ENCODE measurements at places on chromosomes 2 and 18. TPM values are rescaled to one million over a fixed set of nuclear protein-coding genes. Genes with fewer than 3 reads are reported as not detected.

TXNDC2 gene
- total RNA-seq = not detected

ST8SIA5 gene
- not detected for total RNA-seq

ARHGEF4 gene
- total RNA-seq = 52.0 TPM

CFAP210 gene
- total RNA-seq = not detected

RAPGEF4 gene
- total RNA-seq = not detected

SERPINB12 gene
- total RNA-seq = not detected

MAP3K19 gene
- total RNA-seq = not detected

GBX2 gene
- total RNA-seq = not detected

HOXD1 gene
- total RNA-seq = not detected

HMSD gene
- not detected for total RNA-seq

- DNase-seq = no peak
- no peak overlapping the region for H3K4me3 ChIP-seq
- H3K27ac ChIP-seq = no peak overlapping the region
- no peaks in the 10 kb centered on the region for H3K4me1 ChIP-seq
- H3K27me3 ChIP-seq = no peaks in the 10 kb centered on the region
These were observed 5.2 kb upstream of the TMEM177 start for GRCh38 chr2:119673796-119674195.

- peaks cover 6% of the 10 kb centered on the region for H3K4me1 ChIP-seq
- H3K36me3 ChIP-seq = no peaks in the 10 kb centered on the region
- no peak overlapping the region for H3K4me3 ChIP-seq
- DNase-seq = no peak
These were observed 68.9 kb upstream of the CNGA3 start for GRCh38 chr2:98277162-98277859.

DNA sequence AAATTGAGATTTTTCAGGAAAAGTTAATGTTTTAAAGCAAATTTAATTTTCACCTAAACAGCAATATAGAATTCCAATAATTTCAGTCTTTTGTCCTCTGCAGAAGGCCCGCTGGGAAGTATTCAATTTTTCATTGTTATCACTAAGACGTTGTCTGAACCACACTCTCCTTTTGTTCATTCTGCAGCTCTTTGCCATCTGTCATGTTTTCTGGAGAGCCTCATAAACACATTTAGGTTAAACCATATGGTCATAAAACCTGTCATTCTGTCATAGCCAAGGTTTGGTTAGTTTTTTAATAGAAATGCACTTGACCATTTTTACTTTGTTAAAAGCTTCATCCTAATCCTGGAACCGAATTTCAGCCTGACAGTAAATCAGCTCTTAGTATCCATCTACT lies 54.0 kb upstream of the PGAP1 start:
- H3K27me3 ChIP-seq = no peaks in the 10 kb centered on the region
- H3K4me1 ChIP-seq = peaks cover 6% of the 10 kb centered on the region
- H3K4me3 ChIP-seq = no peak overlapping the region

DNA sequence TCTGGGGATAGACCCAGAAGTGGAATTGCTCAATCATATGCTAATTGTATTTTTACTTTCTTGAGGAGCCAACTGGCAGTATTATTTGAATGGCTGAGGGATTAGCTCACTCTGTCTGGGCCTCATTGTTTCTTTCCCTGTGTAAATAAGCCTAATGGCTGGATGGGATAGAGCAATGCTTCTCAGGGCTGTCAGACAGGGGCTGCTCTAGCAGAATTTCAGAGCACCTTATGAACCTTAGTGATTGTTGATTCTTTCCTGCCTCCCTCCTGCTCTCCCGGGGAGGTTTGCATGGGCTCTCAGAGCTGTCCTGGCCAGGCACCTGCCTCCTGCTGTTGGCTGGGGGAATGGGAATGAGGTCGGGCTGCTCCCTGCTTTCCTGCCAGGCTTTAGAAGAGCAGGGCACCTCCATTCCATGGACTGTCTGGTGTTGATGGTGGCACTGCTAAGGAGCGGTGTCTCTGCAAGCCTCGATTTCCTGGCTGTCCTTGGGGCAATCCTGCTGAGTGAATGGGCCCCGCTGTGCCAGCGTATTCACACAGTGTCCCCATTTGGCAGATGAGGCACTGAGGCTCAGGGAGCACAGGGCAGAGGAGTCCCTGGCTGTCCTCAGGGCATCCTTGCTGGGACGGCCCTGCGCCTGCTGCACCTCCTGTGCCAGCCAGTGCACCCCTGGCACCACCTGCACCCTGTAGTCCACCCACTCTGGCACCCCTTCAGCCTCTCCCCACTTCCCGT lies 468.2 kb upstream of the HS6ST1 start:
- H3K4me3 ChIP-seq = no peak overlapping the region
- no peaks in the 10 kb centered on the region for H3K27me3 ChIP-seq
- no peak for DNase-seq
- H3K36me3 ChIP-seq = no peaks in the 10 kb centered on the region
- no peak overlapping the region for H3K27ac ChIP-seq
- H3K4me1 ChIP-seq = no peaks in the 10 kb centered on the region

DNA sequence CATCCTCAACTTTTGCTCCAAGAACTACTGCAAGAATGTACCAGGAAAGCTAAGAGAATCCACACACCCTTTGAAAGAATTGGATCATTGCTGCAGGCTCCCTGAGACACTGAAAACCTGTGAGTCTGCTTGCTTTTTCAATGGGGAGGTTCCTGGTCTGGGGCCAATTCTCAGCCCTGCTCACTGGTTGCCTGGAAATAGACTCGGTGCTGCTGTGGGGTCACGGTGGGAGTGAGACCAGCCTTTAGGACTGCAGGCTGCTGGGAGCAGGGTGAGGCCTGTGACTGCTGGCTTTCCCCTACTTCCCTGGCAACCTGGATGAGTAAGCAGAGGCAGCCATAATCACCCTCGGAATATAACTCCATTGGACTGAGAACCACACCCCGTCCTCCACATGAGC lies 569.3 kb downstream of the DPP10 start:
- no peak overlapping the region for H3K4me3 ChIP-seq
- H3K36me3 ChIP-seq = no peaks in the 10 kb centered on the region
- DNase-seq = no peak

DNA sequence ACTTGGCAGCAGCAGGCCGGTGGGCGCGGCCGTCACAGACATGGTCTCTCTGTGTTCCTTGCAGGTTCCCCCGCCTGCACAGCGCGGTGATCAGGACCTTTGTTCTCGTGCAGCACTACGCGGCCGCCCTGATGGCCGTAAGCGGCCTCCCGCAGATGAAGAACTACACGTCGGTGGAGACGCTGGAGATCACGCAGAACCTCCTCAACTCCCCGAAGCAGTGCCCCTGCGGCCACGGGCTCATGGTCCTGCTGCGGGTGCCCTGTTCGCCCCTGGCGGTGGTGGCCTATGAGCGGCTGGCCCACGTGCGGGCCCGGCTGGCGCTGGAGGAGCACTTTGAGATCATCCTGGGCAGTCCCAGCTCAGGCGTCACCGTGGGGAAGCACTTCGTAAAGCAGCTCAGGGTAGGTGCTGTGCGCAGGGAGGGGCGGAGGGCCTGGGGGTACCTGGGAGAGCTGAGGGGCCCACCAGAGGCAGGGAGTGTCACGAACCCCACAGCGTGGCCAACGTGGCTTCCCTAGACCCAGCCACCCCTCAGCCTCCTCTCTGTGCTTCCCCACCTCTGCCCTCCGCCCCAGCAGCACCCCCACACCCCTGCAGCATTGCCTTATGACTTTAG lies 59.3 kb downstream of the NTSR2 start:
- no peak for DNase-seq
- H3K4me1 ChIP-seq = peaks cover 6% of the 10 kb centered on the region
- peaks cover 7% of the 10 kb centered on the region for H3K36me3 ChIP-seq
- H3K4me3 ChIP-seq = no peak overlapping the region

- H3K27ac ChIP-seq = no peak overlapping the region
- no peak for DNase-seq
- H3K4me3 ChIP-seq = no peak overlapping the region
- no peaks in the 10 kb centered on the region for H3K36me3 ChIP-seq
These were observed 216.1 kb downstream of the ETAA1 start for GRCh38 chr2:67613227-67613626.

DNA sequence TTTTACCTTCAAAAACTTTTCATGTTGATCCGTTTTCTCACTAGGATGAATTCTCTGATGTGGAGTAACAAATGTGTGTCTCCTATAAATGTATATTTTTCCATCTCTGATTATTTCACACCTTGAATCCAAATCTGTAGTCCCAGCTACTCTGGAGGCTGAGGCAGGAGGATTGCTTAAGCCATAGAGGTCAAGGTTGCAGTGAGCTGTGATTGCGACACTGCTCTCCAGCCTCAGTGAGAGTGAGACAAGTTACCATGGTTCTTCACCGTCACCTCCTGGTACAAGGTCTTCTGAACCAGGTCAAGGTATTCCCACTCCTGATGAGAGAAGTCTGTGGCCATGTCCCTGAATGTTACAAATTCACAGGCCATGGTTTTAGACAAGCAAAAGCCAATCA lies 15.1 kb downstream of the GMCL1 start:
- DNase-seq = no peak
- no peak overlapping the region for H3K27ac ChIP-seq
- no peak overlapping the region for H3K4me3 ChIP-seq
- H3K4me1 ChIP-seq = no peaks in the 10 kb centered on the region
- no peaks in the 10 kb centered on the region for H3K27me3 ChIP-seq

DNA sequence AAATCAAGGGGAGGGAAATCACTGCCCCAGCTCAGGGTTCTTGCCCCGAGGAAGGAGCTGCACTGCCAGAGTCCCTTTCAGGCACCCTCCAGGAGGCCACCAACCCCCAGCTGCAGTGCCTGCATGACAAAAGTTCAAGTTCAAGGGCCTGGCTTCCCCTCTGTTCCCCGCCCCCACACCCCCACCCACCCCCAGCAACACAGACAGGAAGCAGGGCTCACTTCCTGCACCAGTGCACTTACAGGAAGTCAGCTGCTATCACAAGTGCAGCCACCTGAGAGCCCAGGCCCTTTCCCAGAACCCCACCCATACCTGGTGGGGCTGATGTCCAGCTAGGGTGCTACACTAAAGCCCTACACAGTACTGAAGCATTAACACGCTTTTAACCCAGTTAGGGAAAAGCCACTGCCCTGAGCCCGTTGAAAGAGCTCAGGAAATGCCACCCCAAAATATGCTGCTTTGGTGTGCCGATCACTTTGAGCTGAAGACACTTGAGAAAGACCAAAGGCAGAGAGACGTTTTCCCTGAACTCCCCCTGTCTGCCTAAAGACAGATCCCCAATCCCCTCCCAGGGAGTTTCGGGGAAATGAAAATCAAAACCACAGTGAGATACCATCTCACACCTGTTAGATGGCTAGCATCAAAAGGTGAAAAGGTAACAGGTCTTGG lies 109.9 kb upstream of the CAB39 start:
- H3K4me3 ChIP-seq = no peak overlapping the region
- H3K36me3 ChIP-seq = no peaks in the 10 kb centered on the region
- H3K27ac ChIP-seq = no peak overlapping the region
- no peaks in the 10 kb centered on the region for H3K4me1 ChIP-seq

DNA sequence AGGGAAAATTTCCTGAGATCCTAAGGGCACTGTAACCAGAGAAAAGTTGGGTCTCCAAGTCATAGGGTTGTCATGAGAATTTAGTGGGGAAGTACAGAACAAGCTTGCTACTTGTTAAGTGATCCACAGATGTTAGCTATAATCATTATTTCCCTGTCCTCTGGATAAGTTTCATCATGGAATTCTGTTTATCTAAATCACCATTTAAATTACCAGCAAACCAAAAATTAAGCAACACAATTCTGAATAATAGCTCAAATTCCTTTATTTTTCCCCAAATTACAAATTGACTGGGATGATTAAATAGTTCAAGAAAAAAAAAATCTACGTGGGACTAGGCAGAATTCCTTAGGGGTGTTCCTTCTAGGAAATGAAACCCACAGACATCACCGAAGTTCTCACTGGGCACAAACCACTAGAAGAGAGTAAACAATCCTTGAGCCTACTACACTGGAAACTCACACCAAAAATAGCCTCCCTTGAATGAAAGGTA lies 159.5 kb downstream of the COL6A3 start:
- no peak overlapping the region for H3K4me3 ChIP-seq
- no peak for DNase-seq
- H3K4me1 ChIP-seq = peaks cover 21% of the 10 kb centered on the region
- no peaks in the 10 kb centered on the region for H3K36me3 ChIP-seq
- no peaks in the 10 kb centered on the region for H3K27me3 ChIP-seq

DNA sequence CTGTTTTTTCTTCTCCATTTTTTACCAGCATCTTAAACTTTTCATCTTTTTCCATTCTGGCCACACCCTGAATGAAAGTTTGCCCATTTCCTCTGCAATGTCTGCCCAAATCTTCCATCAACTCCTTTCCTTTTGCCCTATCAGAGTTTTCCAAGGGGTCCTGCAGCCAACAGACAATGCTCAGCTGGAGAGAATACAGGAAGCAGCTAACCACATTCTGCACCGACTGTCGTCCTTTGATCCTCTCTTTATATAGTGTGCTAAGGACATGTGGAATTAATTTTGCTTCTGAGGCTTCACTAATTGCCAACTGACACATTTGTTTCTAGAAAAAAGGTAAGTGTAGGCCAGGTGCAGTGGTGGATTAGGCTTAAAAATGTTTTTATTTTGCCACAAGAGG lies 50.5 kb upstream of the DLX2 start:
- H3K4me1 ChIP-seq = no peaks in the 10 kb centered on the region
- no peak overlapping the region for H3K4me3 ChIP-seq
- H3K36me3 ChIP-seq = no peaks in the 10 kb centered on the region

DNA sequence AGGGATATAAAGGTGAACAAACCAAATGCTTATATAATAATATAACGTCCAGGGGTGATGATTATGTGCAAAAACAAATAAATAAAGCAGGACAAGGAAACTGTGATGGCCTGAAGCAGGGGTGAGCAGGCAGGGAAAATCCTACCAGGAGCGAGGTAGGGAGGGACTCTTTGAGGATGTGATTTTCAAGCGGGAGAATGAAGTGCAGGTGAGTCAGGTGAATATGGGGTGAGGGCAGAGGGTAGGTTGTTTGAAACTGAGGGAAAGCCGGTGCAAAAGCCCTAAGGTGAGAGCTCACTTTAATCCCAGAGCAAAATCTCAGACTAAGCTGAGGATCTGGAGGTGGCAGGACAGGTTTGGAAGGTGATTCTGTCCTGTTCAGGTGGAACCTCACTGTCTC lies 40.7 kb downstream of the CYP26B1 start:
- H3K36me3 ChIP-seq = no peaks in the 10 kb centered on the region
- no peak overlapping the region for H3K4me3 ChIP-seq
- no peak overlapping the region for H3K27ac ChIP-seq
- no peaks in the 10 kb centered on the region for H3K27me3 ChIP-seq
- no peak for DNase-seq
- H3K4me1 ChIP-seq = peaks cover 13% of the 10 kb centered on the region

- peaks cover 38% of the 10 kb centered on the region for H3K4me1 ChIP-seq
- no peak for DNase-seq
- no peak overlapping the region for H3K4me3 ChIP-seq
- peak overlapping the region; percentile 84 for H3K27ac ChIP-seq
- no peaks in the 10 kb centered on the region for H3K36me3 ChIP-seq
These were observed 154.2 kb upstream of the DLX2 start for GRCh38 chr2:172256886-172257285.

DNA sequence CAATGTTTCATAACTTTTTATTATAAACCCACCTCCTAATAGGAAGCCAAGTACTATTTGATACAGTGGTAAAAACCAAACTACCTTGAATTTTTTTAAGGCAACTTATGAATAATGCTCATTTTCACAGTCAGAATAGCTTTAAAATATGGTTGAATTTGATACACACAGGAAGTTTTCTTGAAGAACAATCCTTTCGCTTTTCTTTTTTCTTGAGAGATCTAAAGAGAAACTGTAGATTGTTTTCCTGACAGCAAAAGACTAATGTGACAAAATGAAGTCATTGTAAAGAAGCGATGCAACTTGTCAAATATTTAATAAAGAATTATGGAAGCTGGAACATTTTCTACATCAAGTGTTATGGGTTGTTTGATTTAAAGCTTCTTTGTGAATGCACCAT lies 227.7 kb downstream of the ALPK2 start:
- H3K27ac ChIP-seq = no peak overlapping the region
- peaks cover 39% of the 10 kb centered on the region for H3K36me3 ChIP-seq
